Activated T-helper 1 cell treated with Interleukin-2 at 50 U/mL for 16 hours (primary cell): ENCODE measurements at places on chromosomes 16 and 17.

GRCh38 chr17:35428229-35428628 is 4.1 kb downstream of the SLFN12 start:
- no peak for DNase-seq

DNA sequence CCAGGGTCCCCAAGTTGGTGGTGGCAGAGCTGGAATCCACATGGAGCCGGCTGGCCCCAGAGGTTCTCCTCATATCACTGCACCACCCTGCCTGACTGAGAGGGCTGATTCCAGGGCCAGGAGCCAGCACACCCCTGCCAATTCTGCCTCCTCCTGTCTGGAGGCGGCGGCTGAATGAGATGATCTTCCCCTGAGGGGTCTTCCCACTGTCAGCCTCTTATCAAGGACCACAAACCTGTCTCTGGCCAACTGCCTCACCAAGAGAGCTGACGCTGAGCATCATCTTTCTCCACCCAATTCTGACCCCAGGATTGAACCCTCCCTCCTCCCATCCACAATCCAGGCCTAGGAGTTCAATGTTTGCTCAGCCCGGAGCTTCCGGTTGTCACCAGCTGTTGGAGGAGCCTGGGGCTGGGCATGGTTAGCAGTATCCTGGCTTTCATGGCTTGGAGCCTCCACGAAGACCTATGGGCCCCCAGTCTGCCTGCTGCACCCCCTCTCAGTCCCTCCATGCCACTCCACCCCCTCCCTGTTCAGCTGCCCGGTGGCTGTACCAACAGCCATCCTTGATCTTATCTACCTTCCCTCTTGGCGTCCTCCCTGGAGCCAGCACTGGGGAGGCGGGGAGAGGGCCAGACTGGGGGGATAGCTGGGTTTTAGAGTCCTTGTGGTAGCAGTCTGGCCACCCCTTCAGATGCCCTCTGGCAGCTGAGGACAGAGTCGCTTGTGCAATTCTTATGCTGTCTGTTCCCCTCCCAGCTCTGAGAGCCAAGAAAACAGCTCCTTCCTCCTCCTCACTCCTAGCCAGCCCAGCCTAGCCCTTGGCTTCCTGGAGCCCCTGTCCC is 25.6 kb downstream of the ABCC3 start:
- DNase-seq = no peak

GRCh38 chr16:22848451-22848850 is 34.5 kb downstream of the HS3ST2 start:
- no peak for DNase-seq

- no peak for DNase-seq
Observed at GRCh38 chr16:7834771-7835431, 502.3 kb downstream of the RBFOX1 start.

GRCh38 chr16:80924372-80924978 is 82.2 kb downstream of the CMC2 start:
- DNase-seq = no peak

- DNase-seq = no peak
Observed at GRCh38 chr17:35514564-35514963, 22.9 kb downstream of the SLFN12L start.

GRCh38 chr16:1908983-1909382 is 9.2 kb downstream of the HS3ST6 start:
- DNase-seq = no peak

GRCh38 chr17:9644910-9645751 is at the start of gene USP43:
Gene USP43 (plus strand): TSS chr17:9645517. CDS start chr17:9645633, 116 bp downstream.
- no peak for DNase-seq

DNA sequence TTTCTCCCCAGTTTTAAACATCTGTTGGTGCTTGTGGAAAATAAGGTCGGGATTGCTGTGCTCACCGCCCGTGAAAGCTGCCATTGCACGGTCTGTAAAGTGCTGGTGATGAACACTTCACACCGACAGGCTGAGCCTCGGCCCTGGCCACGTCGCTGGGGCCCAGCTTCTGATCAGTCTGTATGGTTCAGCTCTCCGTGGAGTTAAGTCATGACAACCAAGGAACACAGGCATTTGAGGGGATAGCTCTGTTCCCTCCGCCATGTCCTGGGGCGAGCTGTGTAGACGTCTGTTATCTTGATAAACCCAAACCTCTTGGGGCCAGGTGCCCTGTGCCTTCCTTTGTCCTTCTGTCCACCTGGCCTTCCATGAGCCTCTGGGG is 110.6 kb downstream of the METRNL start:
- DNase-seq = no peak
